ENCODE measurements at places on chromosomes 7 and 10.

GRCh38 chr10:14812271-14812670 lies 25.6 kb downstream of the CDNF start:
- no peak for DNase-seq

GRCh38 chr10:99785646-99786045 lies 3.2 kb downstream of the ABCC2 start:
- no peak for DNase-seq

- no peak for DNase-seq
These were observed 17.6 kb downstream of the ENTPD7 start for GRCh38 chr10:99676895-99677294.

GRCh38 chr10:56823849-56824248 lies 462.8 kb upstream of the ZWINT start:
- DNase-seq: no peak

GRCh38 chr7:21542891-21543527 lies at the start of gene DNAH11:
Gene DNAH11, plus strand, starts transcription at chr7:21543039. Its CDS starts 207 bp downstream, at chr7:21543246.
- DNase-seq: no peak

DNA sequence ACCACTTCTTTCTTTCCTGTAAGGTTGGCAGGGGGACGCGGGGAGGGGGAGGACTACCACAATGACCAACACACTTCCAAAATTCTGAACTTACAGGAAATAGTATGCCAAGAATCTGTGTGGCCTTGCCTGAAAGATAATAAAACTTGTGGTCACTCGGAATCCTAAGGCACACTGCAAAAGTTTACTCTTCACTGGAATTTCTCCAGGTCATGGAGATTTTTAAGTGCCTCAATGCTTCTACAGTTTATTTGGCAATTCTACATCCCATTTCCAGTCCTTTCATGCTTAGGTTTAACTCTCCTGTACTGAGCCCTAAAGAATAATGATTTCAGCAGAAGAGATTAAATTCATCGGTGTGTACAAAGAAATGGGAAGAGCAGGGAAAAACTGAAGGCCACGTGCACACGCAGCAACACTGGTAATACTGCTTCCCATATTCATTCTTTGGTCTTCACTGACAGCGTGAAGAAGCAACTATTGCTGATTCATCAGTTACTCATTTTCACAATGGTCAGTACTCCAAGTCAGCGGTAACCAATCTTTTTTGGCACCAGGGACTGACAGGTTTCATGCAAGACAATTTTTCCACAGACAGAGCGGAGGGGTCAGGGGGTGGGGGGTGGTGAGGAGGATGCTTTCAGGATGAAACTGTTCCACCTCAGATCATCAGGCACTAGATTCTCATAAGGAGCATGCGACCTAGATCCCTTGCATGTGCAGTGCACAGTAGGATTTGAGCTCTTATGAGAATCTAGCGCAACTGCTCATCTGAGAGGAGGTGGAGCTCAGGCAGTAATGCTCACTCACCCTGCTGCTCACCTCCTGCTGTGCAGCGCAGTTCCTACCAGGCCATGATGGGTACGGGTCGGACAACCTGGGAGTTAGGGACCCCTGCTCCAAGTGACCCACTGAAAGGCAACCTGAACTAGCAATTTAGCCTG lies 9.8 kb downstream of the LARP4B start:
- no peak for DNase-seq

- no peak for DNase-seq
These were observed 7.8 kb downstream of the AFAP1L2 start for GRCh38 chr10:114396464-114396863.

GRCh38 chr10:113965683-113966082 lies 78.0 kb upstream of the ADRB1 start:
- no peak for DNase-seq

GRCh38 chr10:24879861-24880260 lies 72.5 kb downstream of the PRTFDC1 start:
- no peak for DNase-seq

DNA sequence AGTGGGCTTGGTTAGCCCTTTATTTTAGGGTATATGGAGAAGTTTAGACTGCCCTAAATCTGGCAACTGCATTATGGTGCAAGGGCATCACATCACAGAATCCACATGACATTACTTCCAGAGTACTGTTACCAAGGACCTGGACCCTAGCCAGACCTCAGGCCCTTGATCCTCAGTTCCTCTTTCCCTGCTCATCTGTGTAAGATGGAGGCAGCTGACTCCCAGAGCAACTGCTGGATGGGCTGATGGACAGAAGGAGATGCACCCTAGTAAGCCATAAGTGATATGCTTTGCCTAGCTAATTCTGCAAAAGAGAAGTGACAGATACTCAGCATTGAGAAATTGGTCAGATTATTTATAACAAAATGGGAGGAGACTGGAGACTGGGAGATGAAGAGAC lies 131.7 kb downstream of the DYNC1I1 start:
- no peak for DNase-seq

DNA sequence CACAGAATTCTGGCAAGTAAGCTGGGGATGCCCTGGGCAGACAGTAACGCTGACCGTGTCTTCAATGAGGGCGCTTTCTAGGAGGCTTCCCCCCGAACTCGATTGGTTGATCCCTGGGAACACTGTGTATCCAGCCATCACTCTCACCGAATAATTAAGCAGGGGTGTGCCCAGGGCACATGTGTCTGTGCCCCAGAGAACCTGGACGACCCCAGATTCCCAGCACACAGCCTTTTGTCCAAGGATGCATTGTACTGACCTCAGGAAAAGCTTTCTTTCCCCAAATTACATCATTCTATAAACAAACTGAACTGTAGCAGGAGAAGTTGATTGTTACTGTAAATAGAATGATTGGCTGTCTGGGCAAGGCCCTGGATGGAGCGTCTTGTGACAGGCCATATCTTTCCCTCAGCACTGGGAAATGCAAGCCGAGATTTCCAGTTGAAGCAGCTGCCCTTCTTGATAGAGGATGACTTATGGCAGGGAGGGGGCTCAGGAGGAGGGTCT lies 6.6 kb upstream of the DEPP1 start:
- no peak for DNase-seq

GRCh38 chr7:78359836-78360235 lies 561.3 kb downstream of the PHTF2 start:
- DNase-seq: no peak

DNA sequence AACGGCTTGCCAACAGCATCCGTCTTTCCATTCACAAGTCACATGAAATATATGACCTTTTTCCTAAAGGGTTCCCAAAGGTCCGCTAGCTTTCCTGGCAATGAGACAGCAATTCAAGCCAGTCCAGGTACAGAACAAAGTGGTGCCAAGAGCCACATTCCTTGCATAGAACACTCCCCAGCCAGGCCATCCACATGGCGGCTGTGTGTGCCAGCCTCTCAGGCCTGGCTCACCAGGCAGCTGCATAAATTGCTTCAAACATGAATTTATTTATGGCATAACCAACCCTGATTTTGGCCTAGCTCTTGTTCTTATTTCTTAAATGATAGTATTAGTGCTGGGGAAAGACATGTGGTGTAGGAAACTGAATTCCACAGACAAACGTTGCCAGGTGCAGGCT lies 63.7 kb upstream of the CREB5 start:
- no peak for DNase-seq

- no peak for DNase-seq
These were observed 247.3 kb downstream of the GATA3 start for GRCh38 chr10:8301831-8302230.

DNA sequence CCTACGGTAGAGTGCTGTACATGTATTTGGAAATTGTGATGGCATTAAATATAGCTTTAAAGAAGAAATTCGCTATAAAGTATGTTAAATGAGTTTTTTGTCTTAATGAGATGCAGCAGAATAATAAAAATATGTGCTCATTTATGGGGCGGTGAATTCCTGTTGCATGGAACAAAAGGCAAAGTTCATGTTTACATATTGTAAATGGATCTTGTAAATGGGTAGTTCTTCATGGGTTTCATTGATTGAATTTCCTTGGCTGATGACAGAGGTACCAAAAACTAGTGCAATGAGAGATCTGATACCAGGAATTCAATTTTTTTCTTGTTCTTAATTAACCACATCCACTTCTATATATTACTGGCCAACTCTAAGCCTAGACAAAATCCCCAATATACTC lies 284.2 kb downstream of the SUGCT start:
- DNase-seq: no peak

GRCh38 chr10:6091630-6092029 lies 2.8 kb downstream of the RBM17 start:
- no peak for DNase-seq

DNA sequence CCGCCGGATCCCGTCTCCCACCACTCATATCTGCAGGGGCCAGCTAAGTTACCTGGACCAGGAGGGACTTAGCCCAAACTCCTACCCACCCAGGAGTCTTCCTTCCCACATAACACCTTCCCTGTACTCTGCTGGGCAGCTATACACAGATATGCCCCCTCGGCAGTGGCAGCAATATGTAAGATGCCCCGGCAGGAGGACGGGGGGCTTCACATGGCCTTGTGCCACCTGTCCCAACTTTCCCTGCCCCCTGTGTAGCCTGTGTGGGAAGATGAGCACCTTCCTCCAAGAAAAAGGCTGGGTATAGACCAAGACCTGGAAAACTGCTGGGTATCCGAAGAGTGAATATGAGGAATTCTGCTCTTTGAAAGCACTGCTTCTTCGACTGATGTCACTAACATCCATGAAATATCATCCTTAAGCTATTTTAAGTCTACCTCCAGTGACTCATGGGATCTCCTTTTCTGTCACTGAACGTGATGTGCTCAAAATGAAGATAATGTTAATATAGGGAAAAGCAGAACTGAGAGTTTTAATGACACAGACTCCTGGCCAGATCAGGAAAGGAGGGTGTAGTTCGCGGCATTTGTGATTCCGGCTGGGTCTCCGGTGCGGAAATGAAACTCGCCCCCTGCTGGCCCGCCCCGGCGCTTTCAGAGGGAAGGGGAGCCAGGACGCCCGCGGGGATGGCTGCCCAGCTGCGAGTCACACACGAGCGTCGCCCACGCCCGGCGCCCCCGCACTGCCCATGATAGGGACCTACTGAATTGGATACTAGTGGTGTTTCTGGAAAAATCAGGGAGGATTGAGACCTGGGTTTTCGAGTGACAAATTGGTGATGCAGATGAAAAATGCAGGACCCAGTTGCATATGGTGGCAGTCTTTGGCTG lies 256.9 kb upstream of the NFE2L3 start:
- DNase-seq: no peak

- DNase-seq: no peak
These were observed 266.0 kb downstream of the C7orf25 start for GRCh38 chr7:42645906-42646305.

GRCh38 chr7:93414574-93414973 lies 159.9 kb downstream of the CALCR start:
- DNase-seq: no peak

DNA sequence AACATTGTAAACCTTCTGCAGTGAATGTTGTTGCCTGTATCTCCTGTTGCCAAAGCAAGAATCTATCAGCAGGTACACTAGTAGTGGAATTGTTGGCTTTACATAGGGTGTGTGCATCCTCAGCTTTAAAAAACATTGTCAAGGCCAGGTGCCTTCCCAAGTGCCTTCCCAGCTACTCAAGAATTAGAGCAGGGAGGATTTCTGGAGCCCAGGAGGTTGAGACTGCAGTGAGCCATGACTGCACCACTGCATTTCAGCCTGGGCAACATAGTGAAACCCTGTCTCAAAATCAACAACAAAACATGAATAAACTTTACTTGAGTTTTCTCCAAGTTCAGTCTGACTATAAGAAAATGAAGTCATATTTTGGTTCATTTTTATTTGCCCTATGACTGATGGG lies 217.3 kb downstream of the CCSER2 start:
- no peak for DNase-seq

DNA sequence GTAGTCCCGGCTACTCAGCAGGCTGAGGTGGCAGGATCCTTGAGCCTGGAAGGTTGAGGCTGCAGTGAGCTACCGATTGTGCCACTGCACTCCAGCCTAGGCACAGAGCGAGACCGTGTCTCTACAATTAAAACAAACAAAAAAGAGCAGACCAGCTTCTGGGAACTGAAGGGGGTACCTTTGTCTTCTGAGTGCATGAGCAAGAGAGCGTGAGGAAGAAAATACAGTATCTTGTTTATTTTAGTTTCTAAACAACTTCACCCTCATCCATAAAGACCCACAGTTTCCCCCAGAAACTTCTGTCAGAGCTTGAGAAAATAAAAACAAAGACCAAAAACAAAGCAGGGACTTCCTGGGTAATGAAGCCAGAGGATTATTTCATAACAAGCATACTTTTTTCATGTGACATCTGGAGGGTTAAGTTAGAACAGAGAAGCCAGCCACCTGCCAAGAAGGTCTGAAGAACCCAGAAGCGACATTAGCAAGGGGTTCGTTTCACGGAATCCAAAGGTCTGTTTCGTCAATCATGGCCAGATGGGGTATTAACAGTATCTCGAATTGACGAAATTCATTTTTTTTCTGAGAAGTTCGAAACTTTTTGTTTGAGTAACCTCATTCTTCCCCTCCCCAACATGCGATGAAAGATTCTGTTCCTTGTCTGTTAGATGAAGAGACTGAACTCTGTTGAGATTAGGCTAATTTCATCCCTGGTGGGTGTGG lies 10.2 kb upstream of the IL2RA start:
- DNase-seq: no peak

DNA sequence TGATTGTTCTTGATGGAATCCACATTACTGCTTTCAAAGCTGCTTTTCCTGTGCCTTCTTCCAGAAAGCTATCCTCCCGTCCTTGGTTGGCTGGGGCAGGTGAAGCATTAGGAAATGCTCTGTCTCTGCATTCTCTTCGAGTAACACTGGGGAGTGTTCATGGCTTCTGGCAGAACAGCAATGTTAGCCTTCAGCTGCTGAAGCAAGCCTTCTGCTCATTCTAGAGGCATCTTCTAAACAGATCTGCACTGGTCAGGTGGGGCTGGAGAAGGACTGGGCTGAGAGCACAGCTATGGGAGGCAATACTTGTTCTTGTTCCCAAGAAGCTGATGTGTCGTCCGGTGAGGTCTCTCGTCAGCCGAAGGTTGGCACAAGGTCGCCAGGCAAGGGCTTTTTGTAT lies 80.6 kb downstream of the MGMT start:
- no peak for DNase-seq

- DNase-seq: no peak
These were observed 308.3 kb upstream of the IGFBP3 start for GRCh38 chr7:46229409-46229808.

DNA sequence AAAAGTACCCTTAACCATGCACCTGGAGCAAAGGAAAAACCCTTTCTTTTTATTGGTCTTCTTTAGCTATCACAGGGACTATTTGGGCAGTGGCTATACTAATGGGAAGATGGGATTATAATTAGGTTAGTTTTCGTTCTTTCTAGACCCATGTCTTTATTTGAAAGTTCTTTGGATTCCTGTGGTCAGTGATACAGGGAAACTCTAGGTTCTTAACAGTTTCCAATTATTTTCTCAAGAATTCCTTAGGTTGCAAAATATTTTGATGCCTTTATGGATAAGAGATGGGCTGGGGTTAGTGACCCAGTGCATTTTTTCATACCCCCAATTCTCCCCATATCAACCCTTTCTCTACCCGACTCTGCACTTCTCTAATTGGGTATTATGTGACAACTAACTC lies 49.0 kb downstream of the ADD3 start:
- DNase-seq: no peak

DNA sequence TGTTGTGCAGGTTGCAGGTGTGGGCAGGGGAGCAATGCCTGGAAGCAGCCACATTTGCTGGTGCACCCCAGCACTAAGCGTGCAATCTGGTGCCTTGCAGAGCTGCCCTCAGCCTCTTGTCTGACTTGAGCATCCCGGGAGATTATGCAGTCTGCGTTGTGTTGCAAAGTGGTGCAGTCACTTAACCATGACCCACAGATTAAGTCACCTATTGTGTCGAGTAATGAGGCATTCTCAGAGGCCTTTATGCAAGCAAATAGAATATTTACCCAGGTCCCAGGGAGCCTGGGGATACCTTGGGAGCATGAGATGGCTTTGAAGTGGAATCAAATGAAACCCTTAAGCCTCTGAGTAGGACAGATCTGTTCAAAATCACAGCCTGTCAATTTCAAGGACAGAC lies 529.0 kb downstream of the TYW1 start:
- no peak for DNase-seq

Measured in D721Med (cell line).